ENCODE measurements at places on chromosomes 7 and 10.

- no peak for DNase-seq
These were observed 628 bp downstream of the TAF6 start for GRCh38 chr7:100118388-100119071.

- no peak for DNase-seq
These were observed 16.5 kb upstream of the AOC1 start for GRCh38 chr7:150835702-150836280.

GRCh38 chr7:24713850-24714675, 43.2 kb downstream of the GSDME start:
- DNase-seq: no peak

DNA sequence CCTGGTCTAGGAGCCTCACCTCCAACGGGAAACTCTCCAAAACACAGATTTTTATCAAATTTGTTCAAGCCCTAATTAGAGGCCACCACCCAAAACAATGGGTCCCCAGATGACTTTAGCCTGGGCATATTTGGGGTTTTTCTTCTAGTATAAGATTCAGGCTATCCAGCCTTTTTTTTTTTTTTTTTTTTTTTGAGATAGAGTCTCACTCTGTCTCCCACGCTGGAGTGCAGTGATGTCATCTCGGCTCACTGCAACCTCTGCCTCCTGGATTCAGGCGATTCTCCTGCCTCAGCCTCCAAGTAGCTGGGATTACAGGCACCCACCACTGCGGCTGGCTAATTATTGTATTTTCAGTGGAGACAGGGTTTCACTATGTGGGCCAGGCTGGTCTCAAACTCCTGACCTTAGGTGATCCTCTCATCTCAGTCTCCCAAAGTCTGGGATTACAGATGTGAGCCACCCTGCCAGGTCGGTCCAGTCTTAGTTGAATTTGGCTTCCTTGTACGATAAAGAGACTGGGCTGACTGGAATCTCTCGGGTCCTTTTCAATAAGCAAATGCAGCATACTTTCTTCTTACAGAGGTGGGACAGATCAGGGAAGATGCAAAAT, 91.4 kb upstream of the KLF6 start:
- DNase-seq: no peak

DNA sequence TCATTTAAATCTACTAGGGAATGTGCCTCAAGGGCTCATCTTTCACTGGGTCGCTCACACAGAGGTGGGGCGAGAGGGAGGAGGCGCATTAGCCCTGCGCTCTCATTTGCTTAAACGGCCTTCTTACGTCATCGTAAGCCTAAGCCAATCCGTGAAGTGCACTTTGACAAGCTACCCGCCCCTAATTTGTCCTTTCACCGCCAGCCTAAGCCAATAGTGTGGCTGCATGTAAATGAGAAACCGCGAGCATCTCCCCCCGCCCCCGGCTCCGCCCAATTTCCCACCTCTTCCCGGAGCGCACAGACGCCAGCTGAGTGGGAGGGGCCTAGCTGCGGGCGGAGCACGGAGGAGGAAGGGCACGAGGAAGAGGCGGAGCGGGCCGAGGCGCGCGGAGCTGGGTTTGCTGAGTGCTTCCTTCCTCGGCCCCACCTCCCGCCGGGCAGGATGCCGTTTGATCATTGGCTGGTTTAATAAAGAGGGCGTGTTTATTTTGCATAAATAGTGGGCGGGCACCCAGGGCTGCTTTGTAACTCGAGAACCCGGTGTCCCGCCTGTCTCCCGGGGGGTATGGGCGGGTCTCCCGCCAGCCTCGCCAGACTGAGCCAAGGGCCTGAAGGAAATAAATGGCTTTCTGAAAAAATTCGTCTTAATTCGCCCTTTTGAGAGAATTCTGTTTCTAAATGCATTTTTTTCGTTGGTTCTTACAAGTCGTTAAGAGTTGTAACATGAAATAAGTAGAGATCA, 289.6 kb upstream of the NFE2L3 start:
- DNase-seq: peak; percentile 100

DNA sequence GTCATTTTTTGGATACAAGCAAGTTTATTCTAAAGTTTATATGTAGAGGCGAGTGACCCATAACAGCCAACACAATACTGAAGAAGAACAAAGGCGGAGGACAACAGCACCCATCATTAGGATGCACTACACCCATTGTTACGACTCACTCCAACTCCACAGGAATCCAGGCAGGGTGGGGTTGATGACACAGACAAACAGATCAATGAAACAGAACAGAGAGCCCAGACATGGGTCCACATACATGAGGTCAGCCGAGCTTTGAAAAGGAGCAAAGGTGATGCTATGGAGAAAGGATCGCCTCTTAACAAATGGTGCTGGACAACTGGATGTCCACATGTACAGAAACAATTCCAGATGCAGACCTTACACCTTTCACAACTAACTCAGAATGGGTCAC, 426.4 kb downstream of the PTPRN2 start:
- DNase-seq: no peak

DNA sequence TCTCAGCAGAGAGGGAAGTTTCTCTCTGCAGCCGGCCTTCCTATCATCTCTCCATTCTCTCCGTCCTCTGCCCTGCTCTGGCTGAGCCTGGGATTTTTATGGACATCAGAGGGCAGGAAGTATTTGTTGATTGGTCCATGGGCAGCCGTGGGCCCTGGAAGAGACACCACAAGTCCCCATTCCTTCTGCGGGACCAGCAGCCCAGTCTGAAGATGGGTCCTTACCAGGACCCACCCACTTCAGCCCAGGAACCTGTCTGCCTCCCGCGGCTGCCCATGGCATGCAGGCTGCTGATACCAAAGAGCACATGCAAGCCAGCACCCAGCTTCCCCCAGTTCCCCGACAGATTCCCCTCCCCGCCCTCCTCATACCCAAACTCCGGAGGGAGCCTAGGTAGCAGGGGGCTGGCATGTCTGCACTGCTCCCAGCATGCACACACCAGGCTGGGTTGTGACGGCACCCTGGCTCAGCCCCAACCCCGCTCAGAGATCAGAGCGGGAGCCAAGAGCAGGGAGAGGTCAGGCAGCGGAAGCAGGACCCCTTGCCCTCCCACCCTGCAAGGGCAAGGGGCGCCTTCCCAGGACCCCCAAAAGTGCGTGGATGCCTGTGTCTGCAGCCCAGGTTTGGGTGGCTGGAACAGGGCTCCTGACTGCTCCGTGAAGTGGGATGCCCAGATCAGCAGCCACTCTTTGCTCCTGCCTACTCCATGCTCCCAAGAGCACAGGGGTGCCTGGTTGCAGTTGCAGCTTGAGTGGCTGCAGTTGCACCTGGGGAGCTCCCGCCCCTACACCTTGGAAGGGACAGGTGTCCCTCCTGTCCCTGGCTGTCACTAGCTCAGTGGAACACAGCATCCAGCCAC, 538.6 kb upstream of the POT1 start:
- DNase-seq: no peak

GRCh38 chr7:21763818-21764217, 181.9 kb downstream of the CDCA7L start:
- DNase-seq: no peak

- no peak for DNase-seq
These were observed 122.6 kb downstream of the DOCK1 start for GRCh38 chr10:127027786-127028185.

GRCh38 chr10:99403674-99404073, 26.8 kb downstream of the GOT1 start:
- DNase-seq: no peak
